ENCODE measurements at places on chromosomes 16 and 17.

- no peak for DNase-seq
Measured at GRCh38 chr16:15482068-15482747, 47.8 kb downstream of the BMERB1 start.

DNA sequence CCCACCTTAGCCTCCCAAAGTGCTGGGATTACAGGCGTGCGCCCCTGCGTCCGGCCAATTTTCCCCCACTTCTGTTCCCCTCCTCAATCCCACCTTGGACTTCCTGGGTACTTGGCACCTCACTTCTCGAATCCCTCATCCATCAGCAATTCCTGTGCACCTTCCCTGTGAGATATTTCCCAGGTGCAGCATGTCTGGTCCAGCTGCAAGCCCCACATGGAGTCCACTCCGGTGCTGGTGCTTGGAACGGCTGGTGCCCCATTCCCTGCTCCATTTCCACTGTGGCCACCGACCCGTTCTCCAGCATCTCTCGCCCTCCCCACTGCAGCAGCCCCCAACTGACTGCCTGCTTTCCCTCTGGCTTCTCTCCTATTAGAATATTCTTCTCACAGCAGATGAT is 35.3 kb downstream of the NOL11 start:
- no peak for DNase-seq

DNA sequence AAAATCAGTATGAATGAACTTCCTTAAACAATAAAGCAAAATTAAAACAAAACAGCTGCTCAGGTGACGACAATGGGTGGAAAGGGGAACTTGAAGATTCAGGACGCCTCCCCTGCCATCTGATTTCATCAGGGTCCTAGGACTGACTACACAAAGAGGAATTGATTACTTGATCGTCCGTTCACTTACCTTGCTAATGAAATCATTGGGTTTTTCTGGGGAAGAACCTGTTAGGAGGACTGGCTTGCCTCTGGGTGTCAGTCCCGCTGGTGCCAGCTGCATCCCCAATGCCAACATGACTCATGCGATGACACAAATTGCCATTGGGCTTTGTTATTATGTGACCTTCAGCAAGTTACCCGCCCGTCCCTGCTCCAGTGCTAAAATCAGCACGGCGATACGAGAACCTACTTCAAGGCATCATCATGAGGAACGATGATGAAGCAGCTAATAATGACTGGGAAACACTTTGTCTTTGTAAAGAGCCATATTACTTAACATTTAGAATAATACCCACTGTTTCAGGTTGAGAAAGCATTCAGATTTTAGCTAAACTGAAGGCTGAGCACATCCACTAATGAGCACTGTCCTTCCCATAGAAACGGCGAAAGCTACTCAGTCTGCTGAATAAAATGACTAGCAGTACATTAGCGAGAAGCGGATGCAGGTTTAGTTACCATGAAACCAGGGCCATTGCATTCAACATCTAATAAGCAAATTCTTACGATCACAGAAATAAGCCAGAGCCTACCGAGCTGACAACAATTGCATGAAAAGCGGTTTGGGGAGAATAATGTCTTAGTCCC is 139.4 kb downstream of the ZFHX3 start:
- peak; percentile 48 for DNase-seq

- no peak for DNase-seq
Measured at GRCh38 chr16:12489357-12489990, 314.2 kb downstream of the CPPED1 start.

DNA sequence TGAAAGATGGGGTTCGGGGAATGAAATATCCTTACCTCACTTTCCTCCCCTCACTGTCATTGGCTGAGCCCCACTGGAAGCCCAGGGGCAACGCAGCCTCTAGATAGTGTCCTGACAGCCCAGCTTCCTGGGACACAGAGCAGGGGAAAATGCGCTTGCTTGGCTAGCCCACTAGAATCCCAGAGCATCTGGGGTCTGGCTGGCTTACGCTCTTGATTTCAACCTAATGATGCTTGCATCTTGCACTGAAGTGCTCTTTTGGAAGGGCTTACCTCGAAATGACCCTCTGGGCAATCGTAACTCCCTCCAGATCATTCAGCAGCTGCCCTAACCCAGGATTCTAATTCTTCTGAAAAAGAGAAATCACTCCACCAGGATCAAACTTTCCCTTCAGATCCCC is 147.6 kb downstream of the SOX9 start:
- DNase-seq: no peak

DNA sequence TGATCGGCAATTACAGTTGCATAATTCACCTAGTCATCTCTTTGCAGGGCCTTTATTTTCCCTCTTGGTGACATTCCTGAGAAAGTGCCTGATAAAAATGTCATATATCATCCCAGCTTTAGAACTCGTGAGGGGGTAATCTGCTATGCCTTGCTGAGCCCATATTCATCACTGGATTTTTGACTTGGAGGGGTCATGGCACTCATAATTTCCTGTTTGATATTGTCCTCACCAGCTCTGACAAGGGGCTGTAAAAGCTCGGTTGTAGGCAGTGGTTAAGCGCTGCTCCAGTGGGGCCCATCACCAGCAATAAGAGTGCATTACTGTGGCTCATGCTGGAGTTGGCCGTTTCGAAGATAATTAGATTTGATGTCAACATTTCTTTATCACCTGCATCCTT is 227.3 kb downstream of the IRX3 start:
- no peak for DNase-seq

GRCh38 chr16:55494994-55495421 is 13.9 kb upstream of the LPCAT2 start:
- peak; percentile 12 for DNase-seq

GRCh38 chr17:28188841-28189263 is 130.1 kb upstream of the TMEM97 start:
- no peak for DNase-seq

DNA sequence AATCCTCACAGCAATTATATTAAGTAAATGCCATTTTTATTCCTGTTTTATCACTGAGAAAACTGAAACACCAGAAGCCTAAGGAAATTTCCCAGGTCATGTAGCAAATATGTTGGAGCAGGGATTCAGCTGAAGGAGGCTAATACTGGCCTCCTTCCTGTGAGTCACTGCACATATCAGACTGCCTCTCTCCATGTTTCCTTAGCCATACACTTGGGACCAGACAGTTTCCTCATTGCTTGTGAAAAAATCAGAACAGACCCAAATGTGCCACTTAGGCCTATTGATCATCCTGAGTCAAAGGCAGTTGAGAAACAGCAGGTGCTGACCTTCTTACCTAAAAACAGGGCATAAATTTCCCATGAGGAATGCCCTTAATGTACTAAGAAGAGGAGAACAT is 18.9 kb upstream of the ELAC2 start:
- DNase-seq: no peak

- DNase-seq: no peak
Measured at GRCh38 chr16:56849690-56850680, 15.0 kb upstream of the SLC12A3 start.

- peak; percentile 69 for DNase-seq
Measured at GRCh38 chr17:68346448-68346847, 55.2 kb downstream of the ARSG start.

GRCh38 chr17:57552114-57552624 is 192.9 kb downstream of the CCDC182 start:
- DNase-seq: peak; percentile 32

GRCh38 chr17:18005496-18005895 is 32.8 kb downstream of the DRC3 start:
- DNase-seq: no peak

GRCh38 chr16:83472776-83473501 is 334.8 kb upstream of the HSBP1 start:
- DNase-seq: no peak

- DNase-seq: no peak
Measured at GRCh38 chr17:74316220-74316619, 9.8 kb upstream of the KIF19 start.

DNA sequence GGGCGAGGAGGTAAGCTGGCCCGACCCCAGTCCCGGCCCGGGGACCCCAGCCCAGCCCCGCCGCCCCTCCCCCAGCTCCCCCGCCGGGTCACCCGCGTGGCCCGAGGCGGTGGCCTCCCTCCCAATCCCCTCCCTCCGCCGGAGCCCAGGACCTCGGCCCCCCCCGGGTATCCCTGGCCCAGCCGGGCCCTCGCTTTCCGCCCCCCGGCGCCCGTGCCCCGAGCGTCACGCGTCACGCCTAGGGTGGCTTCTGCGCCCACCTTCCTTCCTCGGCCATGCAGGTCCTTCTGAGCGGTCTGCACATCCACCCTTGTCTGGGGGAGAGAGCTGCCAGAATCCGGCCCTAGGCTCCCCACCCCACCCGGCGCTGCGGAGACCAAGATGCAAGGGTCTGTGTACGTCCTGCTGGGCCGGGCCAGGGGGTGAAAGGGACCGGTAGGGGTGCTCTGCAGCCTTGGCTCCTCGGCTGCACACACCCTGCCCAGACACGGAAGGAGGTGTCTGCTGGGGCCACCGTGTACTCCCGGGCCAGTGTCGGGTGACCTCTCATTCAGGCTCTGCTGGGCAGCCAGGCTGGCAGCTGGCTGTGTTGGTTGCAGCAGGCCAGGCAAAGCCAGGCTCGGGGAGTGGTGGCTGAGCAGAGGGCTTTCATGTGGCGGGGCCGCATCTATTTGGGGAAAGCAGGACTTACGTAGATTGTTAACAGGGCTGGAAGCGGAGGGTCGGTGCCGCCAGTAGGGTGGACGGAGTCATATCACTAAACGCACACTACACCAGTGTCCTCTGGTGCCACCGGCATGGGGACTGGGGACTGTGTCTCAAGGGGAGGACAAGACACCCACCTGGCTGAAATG is 754 bp downstream of the RAB11FIP4 start:
- DNase-seq: no peak

DNA sequence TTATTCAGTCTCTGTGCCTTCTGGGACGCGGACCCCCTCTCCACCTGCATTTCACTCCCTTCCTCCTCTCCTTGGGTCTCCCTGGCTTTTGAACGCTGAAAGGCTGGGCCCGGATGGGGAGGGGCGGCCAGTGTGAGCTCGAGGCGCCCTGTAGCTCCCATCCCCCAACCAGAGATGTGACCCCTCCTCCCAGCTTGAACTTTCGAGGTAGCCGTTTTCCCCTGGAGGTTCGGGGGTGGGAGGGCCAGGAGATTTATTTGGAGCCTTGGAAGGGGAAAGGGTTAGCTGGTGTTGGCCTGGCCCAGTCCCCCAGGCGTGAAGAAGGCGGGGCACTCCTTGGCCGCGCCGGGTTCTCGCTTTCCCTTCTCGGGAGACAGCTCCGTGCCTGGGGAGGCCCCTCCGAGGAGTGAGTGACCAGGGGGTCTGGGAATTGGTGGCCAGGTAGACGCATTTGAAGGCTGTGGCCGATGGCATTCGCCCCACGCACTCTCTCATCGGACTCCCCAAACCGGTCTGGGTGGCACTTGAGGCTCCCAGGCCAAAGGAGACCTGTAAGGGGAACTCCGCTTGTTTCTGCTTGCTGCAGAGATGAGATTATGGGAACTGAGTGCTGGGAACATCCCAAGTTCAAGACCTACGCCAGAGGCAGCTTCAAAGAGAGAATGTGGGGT is 942 bp downstream of the LDAF1 start:
- no peak for DNase-seq

GRCh38 chr16:47699106-47699505 is 238.0 kb downstream of the PHKB start:
- DNase-seq: no peak

- DNase-seq: no peak
Measured at GRCh38 chr16:54648575-54648974, 282.1 kb upstream of the IRX5 start.

DNA sequence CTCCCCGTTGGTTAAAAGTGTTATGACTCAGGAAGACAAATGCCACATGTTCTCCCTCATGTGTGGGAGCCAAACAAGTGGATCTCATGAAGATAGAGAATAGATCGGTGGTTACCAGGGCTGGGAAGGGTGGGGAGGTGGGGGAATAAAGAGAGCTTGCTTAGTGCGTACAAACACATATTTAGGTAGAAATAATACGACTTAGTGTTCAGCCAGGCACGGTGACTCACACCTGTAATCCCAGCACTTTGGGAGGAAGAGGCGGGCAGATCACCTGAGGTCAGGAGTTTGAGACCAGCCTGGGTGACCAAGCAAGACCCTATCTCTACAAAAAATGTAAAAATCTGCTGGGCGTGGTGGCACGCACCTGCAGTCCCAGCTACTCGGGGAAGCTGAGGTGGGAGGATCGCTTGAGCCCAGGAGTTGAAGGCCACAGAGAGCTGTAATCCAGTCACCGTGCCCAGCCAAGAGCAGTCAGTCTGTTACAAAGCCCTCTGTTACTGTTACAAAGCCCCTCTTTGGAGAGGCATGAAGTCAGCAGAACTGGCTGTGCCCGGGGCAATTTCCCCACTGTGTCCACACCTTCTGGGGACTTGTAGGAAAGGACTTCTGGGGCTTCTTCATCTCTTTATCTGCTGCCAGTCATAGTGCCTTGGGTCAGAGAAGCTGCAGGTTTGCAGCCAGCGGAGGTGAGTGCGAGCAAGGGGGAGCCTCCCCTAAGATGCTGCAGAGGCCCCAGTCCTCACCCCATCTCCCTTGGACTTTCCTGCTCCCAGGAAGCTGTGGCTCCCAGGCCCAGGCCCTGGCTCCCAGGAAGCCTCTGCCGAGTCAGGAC is 4.3 kb upstream of the ALDH3A1 start:
- no peak for DNase-seq

DNA sequence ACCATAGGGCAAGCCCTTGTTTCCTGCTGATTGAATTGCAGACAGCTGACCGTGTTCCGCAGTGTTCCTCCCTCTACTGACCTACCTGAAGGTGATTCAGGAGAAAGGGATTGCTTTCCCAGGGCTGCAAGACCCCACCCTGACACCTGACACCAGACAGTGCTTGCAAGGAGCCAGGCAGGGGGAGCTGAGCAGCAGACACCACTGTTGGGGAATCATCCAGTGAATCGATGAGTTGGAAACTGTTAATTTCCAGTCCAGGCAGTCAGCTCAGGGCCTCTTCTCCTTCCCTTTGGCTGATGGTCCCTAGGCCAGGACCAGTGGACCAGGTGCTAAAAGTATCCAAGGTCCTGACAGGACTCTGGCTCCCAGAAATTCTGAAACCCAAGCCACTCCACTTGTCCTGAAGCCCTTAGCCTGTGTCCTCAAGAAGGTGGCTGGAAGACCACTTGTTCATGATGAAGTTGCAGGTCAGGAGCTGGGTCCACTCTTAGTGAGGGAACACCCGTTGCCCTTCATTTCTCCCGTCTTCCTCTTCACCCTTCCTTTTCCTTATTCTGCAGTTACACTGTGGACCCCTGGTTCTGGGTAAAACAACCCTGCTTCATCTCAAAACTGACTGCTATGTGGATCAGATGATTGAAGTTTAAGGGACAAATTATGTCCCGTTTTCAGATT is 9.5 kb upstream of the UNK start:
- peak; percentile 52 for DNase-seq

DNA sequence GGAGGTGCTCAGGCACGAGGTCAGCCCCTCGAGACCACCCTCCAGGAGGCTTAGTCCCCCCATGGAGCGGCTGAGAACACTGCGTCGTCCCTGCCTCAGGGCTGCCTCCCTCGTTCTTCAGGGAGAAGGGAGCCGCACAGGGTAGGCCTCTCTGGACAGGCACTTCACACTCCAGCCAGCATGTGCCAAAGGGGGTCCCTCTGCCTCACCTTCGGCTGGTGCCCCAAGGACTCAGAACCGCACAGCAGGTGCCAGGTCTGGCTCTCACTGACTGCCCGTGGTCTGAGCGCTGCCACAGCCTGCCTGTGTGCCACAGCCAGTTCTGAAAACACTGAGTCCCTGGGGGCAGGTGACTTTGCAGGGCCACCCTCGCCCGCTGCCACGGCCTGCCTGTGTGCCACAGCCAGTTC is 7.1 kb downstream of the P2RX5 start:
- no peak for DNase-seq

GRCh38 chr17:39702901-39703893 is 3.3 kb downstream of the ERBB2 start:
- DNase-seq: no peak

GRCh38 chr16:86427433-86427851 is 82.9 kb upstream of the FOXF1 start:
- no peak for DNase-seq

- DNase-seq: peak; percentile 86
Measured at GRCh38 chr17:81484195-81484979, 28.2 kb downstream of the ACTG1 start.

All from CD4-positive, alpha-beta T cell treated with Interferon alpha-2 for 1 hour (primary cell).